ENCODE measurements at places on chromosomes 13 and 19.

- DNase-seq: no peak
Observed at GRCh38 chr13:26977541-26977940, 194.1 kb downstream of the USP12 start.

- no peak for DNase-seq
Observed at GRCh38 chr13:66264971-66265370, 965.2 kb downstream of the PCDH9 start.

GRCh38 chr19:50835103-50835784 lies 1.9 kb upstream of the KLK15 start:
- DNase-seq: no peak

- no peak for DNase-seq
Observed at GRCh38 chr13:25990801-25991200, 61.0 kb downstream of the SHISA2 start.

GRCh38 chr13:25469169-25469525 lies 97.4 kb downstream of the ATP8A2 start:
- DNase-seq: no peak

- no peak for DNase-seq
Observed at GRCh38 chr19:36201684-36202083, 12.8 kb downstream of the ZNF565 start.

- no peak for DNase-seq
Observed at GRCh38 chr19:28130066-28130511, 1082.9 kb downstream of the UQCRFS1 start.

- DNase-seq: no peak
Observed at GRCh38 chr13:25908366-25908765, 143.4 kb downstream of the SHISA2 start.

- DNase-seq: no peak
Observed at GRCh38 chr13:113607056-113607888, 22.7 kb downstream of the TFDP1 start.

- no peak for DNase-seq
Observed at GRCh38 chr13:36130552-36131221, 495 bp downstream of the DCLK1 start.

DNA sequence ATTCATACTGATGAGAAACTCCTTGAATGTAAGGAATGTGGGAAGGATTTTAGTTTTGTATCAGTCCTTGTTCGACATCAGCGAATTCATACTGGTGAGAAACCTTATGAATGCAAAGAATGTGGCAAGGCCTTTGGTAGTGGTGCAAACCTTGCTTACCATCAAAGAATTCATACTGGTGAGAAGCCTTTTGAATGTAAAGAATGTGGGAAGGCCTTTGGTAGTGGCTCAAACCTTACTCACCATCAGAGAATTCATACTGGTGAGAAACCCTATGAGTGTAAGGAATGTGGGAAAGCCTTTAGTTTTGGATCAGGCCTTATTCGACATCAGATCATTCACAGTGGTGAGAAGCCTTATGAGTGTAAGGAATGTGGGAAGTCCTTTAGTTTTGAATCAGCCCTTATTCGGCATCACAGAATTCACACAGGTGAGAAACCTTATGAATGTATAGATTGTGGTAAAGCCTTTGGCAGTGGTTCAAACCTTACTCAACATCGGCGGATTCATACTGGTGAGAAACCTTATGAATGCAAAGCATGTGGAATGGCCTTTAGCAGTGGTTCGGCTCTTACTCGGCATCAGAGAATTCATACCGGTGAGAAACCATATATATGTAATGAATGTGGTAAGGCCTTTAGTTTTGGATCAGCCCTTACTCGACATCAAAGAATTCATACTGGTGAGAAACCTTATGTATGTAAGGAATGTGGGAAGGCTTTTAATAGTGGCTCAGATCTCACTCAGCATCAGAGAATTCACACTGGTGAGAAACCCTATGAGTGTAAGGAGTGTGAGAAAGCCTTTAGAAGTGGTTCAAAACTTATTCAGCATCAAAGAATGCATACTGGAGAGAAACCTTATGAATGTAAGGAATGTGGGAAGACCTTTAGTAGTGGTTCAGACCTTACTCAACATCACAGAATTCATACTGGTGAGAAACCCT lies 26.6 kb downstream of the ZNF345 start:
- no peak for DNase-seq

- no peak for DNase-seq
Observed at GRCh38 chr13:20351281-20352022, 119.3 kb upstream of the GJB6 start.

DNA sequence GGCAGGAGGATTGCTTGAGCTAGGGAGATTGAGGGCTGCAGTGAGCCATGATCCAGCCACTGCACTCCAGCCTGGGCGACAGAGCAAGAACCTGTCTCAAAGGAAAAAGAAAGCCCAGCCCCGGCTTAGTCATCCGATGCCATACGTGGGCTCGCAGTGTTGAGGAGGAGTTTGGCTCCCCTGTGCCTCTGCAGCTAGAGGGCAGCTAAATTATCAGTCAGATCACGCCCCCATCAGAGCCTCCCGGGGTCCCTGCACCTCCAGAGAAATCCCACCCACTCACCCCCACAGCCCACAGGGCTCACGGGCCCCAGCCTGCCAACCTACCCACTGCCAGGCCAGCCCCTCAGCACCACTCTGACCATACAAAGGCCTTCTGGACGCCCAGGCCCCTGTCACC lies 27.6 kb downstream of the MAU2 start:
- DNase-seq: no peak

DNA sequence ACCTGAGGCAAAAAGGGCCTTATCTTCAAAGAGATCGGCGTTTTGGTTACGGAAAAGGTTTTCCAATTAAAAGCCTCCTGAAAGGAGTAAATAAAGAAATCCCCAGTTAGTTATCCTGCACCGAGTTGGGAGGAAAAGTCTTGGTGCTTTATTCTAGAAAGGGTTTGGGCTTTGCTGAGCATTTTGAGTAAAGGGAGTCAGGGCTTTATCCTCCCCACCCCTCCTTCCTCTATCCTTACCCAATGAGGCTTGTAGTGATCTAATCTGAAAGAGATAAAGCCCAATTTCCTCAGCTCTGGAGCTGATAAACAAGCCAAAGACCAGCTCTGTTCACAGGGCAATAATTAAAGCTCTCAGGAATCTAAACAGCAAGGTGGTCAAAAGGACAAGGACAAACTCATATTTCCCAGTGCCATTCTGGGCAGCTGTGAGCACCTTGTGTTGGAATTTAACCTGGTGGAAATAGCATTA lies 188.9 kb upstream of the TSC22D1 start:
- DNase-seq: no peak

GRCh38 chr13:75318138-75318833 lies 163.7 kb downstream of the TBC1D4 start:
- peak; percentile 48 for DNase-seq

DNA sequence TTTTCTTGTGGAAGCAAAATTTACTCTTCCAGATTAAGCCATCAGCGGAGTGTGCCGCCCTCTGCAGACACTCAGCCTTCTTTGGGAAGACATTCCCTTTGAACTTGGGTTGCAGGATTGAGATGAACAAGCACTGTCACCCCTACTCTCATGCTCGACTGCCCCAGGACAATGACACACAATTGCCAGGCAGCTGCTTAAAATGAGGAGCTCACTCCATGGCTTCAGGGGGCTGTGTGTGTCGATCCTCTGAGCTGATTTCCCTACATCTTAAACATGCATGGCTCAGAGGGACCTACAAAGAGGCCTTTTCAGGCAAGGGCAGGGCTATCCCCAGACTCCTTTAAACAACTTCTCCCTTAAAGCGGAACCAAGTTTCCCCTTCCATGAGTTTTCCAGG lies 107.5 kb upstream of the MBNL2 start:
- DNase-seq: no peak

DNA sequence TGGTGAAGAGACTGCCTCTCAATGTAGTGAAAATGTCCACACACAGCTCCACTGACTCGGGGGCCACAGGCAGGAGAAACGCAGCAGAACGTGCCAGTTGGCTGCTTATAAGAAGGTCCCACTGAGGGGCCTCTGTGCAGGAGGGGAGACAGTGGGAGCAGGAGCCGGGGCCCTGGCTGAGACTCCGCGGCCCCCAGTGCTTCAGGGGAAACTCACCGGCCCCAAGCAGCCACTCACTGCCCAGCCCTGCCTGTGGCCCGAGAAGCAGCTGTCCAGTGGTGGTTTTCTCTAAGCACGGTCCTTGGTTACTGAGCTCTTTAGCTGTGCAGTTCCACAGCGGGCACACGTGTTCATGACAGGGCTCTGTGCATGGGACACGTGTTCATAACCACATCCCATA lies 91.9 kb upstream of the MCF2L start:
- DNase-seq: no peak

DNA sequence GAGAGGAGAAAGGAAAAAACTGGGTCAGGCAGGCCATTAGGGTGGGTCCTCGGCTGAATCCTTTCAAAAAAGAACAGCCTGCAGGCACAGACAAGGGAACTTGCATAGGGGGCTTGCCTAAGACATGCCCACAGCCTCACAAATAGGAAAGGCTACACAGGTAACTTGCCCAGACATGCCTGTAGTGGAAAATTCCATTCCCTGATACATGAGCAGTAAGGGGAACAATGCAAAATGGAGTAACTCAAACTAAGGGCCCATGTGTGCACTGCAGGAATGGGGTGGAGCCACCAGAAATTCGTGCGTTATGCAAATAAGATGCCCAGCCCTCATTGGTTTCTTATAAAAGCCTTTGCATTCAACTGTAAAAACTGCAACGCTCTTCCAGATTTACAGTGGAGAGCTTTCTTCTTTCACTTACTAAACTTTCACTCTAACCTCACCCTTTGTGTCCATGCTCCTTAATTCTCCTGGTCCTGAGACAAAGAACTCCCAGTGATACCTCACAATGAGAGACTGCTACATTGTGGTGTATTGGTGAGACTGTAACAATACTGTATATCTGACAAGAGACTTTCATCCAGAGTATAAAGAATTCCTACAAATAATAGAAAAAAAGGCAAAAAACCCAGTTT lies 59.5 kb upstream of the SLITRK1 start:
- DNase-seq: no peak

- no peak for DNase-seq
Observed at GRCh38 chr13:113140677-113141600, 17.5 kb upstream of the PROZ start.

DNA sequence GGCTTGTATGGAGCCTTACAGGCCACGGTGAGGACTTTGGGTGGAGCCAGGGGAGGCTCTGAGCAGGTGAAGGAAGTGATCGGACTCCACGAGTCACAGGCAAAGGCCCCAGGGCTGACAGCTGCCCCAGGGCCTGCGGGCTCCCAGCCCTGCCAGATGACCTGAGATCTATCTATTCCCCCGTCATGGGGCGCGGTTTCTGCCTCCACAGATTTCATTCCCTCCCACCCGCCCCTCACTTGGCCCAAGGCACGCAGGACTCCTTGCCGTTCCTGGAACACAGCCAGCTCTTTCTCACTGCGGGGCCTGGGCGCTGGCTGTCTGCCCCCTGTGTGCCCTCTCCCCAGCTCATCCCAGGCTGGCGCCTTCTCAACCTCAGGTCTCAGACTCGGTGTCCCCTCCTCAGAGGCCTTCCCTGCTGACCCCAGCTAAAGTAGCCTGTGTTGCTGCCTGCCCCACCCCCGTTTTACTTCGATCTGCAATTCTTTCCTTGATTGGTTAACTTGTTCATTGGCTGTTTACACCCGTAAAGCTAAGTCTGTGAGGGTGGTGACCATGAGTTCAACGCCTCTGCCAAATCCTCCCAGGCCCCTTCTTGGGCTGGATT lies 13.9 kb upstream of the PAK4 start:
- no peak for DNase-seq

GRCh38 chr13:90686442-90686841 lies 661.0 kb upstream of the MIR17HG start:
- DNase-seq: no peak

GRCh38 chr13:28505543-28506135 lies 10.7 kb upstream of the FLT1 start:
- DNase-seq: no peak

- DNase-seq: no peak
Observed at GRCh38 chr13:22271903-22272302, 601.0 kb downstream of the FGF9 start.

- DNase-seq: peak; percentile 88
Observed at GRCh38 chr19:55640043-55640576, 692 bp upstream of the ZNF580 start.

- DNase-seq: no peak
Observed at GRCh38 chr13:99806671-99807070, 164.9 kb downstream of the ZIC5 start.

DNA sequence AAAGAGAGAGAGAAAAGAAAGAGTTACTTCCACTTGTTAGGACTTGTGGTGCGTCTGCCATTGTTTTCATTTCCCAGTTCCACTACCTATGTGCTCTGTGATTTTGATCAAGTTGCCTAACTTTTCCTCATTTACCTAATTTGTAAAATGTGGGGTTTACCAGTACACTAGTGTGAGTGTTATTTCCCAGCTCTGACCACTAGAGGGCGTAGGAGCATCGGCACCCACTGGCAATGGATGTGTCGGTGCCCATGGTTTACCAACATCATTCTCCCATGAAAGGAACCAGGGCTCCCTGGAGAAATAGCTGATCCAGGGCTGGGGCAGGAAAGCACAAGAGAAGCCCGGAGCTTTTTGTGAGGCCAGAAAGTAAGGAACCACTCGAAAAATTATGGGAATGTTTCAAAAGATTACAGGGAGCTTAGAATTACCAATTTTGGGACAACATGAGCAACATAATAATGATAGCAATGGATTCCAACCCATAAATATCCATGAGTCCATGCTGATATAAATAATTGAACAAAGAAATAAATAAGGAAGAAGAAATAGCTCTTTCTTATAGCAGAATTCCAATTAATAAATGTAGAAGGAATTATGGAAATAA lies 15.1 kb upstream of the CEACAM4 start:
- peak; percentile 82 for DNase-seq

GRCh38 chr13:92621985-92622384 lies 604.6 kb upstream of the GPC6 start:
- DNase-seq: no peak

DNA sequence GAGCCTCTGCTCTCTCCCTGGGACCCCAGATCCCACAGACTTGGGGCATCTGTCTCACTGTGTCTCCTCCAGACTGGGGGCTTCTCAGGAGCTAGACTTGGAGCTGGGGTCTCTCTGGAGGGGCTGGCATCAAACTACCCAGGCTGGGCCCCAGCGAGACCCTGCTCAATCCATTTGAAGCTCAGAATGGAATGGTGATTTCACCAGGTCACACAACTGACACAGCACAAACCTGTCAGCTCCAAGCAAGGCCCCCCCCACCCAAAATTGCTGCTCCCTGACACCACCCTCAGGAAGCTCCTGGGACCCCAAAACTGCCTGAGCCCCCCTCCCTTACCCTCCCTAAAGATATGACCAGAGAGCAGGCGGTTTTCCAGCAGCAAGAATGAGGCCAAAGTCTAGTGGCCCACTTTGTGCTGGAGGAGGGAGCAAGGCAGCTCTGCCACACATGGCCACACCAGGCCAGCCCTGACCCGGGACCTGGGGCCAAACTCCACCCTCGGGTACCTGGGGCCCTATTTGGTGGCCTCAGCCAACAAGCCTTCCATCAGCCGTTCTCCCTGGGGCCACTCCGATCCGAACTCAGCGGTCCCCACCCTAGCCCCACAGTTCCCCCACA lies 2.4 kb downstream of the NR2F6 start:
- no peak for DNase-seq

GRCh38 chr19:594265-594870 lies 4.7 kb downstream of the HCN2 start:
- DNase-seq: no peak
